ENCODE measurements at places on chromosomes 3 and 15.

- no peak for DNase-seq
Measured at GRCh38 chr3:77055841-77056341, 16.0 kb downstream of the ROBO2 start.

DNA sequence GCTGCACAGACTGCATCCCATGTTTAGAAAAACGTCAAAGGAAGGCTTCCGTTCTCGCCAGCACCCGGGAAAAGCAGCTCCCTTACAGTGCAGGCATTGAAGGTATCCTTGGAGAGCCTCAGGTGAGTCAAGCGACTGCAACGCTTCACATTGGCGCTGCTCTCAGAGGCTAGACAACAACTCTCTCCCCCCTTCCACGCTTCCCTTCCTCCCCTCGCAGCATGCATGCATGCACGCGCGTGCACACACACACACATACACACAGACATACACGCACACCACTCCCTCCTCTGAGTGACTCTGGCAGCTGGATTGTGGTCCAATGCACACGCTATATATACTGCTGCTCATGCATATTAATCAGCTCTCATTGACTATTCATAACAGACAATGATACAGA lies 191.1 kb downstream of the PDZRN3 start:
- DNase-seq = no peak

DNA sequence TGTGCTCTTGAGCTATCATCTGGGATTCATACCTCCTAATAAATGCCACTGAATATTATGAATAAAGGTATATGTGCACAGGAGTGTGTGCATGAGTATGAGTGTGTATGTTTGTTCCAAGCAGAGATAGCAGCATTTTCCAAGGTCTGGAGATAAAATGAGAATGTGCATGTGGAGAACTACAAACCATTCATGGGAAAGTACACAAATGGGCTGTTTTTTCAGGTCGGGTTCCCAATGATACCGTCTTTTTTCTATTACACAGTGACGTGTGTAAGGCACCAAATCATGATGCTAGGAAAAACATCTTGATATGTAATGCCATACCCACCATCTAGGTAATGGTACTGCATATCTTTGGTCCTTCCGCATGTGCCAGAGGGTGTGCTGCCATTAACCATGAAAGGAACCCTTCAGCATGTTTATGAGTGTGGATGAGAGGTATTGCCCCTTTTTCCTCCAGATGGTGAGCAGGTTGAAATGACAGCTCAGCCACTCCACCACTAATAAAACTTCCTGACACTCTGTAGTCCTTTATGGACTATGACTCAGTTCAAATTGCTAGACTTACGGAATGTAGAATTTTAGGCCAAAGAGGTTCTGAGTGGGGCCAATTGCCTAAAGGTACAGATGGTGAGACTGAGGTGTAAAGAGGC lies 36.4 kb upstream of the COPB2 start:
- no peak for DNase-seq

- DNase-seq = no peak
Measured at GRCh38 chr15:89186803-89187202, 34.6 kb downstream of the RLBP1 start.

- no peak for DNase-seq
Measured at GRCh38 chr15:89359471-89360293, 25.1 kb upstream of the POLG start.

GRCh38 chr3:172643506-172644179 lies 67.2 kb downstream of the NCEH1 start:
- DNase-seq = no peak

DNA sequence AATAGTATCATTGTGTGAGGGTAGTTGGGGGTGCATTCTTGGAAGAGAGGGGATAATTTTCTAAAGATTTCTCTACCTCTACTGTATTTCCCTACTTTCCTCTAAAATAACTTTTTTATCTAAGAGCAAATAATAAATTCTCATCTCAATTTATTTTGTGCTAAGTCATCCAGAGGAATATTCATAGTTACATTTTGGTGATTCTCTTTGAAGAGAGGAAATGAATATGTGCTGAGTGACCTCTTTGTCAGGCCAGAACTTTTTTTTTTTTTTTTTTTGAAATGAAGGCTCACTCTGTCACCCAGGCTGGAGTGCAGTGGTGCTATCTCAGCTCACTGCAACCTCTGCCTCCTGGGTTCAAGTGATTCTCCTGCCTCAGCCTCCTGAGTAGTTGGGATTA lies 15.1 kb upstream of the CCDC80 start:
- no peak for DNase-seq

DNA sequence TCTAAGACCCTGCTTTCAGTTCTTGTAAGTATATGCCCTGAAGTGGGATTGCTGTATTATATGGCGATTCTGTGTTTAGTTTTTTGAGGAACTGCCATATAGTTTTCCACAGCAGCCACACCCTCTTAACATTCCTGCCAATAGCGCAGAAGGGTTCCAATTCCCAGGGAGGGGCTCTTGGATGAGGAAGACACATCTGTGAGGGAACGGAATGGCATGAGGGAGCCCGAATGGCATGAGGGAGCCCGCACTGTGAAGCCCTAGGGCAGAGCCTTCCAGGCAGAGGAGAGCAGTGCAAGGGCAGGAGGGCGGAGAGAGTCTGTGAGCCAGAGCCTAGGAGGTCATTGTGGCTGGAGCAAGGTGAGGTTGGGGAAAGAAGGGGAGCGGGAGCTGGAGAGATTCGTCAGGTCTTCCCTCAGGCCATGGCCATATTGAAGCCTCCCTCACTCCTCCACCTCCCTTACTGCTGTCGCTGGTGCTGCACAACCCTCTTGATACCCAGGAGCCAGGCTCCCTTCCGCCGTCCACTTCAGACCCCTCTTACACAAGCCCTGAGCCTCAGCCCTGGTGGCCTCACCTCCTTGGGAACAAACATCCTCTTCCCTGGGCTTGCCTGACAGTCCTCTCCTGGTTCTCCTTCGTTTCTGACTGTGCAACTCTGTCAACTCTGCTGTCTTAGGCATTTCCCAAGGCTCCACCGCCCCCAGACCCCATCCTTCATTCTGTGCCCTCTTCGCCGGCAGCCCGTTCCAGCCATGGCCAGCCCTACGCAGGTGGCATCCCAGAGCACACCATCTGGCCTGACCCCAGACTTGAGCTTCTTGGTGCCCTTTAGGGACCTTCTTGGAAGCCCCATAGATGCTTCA lies 51.4 kb downstream of the FGD5 start:
- DNase-seq = no peak

- DNase-seq = no peak
Measured at GRCh38 chr3:48002787-48003186, 13.4 kb downstream of the MAP4 start.

GRCh38 chr15:75597667-75598341 lies 18.7 kb upstream of the PTPN9 start:
- DNase-seq = no peak

DNA sequence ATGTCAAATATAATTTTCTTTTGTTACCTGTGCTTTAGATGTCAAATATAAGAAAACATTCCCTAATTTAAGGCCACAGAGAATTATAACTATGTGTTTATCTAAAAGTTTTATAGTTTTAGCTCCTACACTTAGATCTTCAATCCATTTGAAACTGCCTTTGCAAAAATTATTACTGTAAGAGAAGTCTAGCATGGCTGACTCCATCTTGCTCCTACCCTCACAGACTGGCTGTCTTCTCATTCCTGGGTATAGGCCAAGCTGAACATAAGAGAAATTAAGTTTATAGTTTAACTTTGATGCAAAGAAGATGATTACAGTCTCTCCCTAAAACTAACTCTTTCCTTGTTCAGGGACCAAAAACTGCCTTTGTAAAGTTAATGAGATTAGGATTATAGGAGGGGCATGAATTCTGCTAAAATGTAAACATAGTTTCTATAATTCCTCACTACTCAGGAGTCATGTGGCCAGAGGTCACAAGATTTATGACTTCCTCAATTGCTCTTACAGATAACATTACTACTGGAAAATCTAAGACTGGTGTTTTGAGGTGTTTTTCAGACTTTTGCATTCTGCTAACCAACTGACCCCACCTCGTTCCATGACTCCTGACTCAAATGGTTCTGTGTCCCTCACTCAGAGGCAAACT lies 184.0 kb downstream of the BCHE start:
- DNase-seq = no peak

DNA sequence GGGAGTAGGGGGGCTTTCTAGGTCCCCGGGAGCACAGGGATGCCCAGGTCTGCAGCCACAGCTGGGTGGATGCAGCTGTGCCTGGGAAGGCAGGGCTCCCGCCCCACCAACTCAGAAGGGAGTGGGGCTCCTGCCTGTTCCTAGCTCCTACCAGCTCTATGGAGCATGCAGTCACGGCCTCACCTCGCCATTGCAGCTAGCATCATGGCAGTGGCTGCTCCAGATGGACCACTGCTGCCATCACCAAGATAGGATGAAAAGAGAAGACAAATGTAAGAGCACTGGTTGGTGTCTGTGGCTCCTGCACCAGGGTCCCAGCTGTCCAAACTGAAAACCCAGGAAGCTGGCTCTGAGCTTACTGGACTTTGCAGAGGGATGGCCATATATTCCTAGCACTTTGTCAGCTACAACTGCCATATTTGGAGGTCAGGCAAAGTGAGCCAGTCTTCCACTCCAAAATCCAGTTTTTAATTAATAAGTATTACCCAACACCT lies 3.0 kb upstream of the LIMD1 start:
- no peak for DNase-seq
